ENCODE measurements at places on chromosomes 5 and 9.

- DNase-seq = peak; percentile 96
These were observed 30.4 kb downstream of the RNF145 start for GRCh38 chr5:159178978-159179377.

GRCh38 chr5:179154991-179155955 is 95.1 kb downstream of the ZNF354C start:
- no peak for DNase-seq

DNA sequence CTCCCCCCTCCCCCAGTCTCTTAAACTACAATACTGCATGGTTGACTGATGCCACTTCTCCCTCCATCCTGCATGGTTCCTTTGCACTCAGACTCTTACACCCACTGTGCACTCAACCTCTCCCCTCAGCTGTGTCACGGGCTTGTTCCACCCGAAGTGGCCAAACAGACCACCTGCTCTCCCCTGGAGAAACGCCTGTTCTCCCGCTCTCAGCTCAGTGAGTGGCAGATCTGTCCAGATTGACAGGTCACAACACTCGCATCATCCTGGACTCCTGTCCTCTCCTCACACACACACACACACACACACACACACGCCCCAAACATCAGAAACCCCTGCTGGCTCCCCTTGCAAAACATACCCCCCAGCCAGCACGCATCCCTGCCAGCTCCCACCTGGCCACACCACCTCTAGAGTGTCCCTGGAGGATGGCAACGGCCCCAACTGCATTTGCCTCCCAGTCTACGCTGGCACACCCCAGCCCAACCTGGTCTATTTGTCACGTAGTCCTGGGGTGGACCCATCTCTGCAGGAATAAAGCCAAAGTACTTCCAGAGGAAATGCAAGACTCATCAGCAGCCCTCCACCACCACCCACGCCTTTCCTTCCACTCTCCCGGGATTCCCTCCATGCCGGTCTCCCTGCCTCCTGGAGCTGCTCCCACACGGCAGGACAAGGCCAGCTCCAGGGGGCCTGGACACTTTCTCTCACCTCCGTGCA is 2.9 kb downstream of the OR2V1 start:
- no peak for DNase-seq

- DNase-seq = no peak
These were observed 4.2 kb downstream of the SLC44A1 start for GRCh38 chr9:105248691-105249090.

DNA sequence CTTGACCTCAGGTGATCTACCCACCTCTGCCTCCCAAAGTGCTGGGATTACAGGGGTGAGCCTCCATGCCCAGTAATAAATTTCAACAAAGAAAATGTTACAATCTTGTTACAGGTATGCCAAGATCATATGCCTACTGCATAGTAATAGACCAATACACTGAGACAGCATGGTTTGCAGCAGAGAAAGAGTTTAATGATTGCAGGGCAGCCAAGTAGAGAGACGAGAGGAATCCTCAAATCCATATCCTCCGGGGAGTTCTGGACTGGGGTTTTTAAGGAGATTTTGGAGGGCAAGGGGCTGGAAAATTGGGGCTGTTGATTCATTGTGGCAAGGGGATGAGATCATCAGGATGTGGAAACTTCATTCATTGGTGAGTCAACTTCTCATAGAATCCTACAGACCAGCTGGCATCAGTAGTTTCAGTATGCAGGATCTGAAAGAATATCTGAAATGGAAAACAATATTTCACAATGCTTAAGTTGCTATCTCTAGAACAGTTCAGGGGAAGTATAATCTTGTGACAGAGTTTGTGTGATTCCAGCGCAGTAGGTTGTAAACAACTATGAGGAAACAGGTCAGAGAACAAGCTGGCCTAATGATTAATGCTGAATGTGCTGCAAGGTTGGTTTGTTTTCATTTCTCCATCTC is 14.8 kb upstream of the TUT7 start:
- DNase-seq = no peak

DNA sequence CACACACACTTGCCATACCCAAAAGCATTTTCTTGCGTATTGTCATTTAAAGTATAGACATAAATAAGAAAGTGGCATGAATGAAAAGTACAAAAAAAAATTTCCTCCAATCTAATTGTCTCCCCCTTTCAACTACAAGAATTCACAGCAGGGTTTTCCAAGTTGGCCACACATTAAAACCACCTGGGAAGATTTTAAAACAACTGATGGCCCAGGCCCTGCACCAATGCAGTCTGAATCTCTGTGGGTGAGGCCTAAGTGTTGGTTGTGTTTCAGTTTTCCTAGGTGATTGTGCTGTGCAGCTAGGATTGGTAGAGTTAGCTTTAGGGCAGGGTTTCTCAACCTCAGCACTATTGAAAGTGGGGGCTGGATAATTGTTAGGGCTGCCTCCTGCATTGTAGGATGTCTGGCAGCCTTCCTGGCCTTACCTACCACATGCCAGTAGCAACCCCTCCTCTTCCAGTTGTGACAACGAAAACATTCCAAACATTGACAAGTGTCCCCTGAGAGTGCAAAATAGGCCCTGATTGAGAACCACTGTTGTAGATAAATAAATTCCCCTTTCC is 337.1 kb downstream of the KIAA0825 start:
- no peak for DNase-seq

- DNase-seq = no peak
These were observed 58.4 kb downstream of the ZNF510 start for GRCh38 chr9:96719521-96719920.

DNA sequence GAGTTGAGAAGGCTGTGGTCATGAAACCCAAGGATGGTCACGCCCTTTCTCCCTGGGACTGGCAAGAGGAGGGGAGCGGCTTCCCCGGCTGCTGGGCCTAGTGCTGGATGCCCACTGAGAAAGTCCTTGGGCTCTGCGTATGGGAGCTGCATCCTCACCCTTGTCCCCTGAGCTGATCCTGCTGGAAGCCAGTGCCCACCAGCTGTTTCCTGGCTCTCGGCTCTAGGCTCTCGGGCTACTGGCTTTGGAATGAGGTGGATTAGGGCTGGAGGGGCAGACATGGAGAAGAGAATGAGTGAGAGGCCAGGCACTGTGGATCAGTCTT is 149.3 kb upstream of the PPP1R26 start:
- DNase-seq = no peak

DNA sequence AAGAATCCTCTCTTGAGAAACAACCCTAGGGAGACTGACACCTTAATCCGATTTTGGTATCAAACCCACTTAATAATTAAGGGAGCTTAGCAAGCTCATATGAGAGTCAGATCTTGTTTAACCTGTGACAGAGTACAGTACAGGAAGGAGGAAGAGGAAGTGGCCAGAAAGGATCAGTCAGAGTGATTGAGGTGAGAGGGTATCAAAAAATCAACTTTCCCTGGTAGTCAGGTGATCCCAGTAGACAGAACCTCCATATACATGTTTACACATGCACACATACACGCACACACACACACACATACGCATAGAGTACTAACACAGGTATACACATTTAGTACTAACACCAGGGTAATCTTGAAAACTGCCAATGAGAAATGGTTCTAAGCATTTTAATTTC is 56.8 kb downstream of the GLIS3 start:
- DNase-seq = no peak

GRCh38 chr9:105413525-105413924 is 34.3 kb upstream of the FSD1L start:
- DNase-seq = no peak

GRCh38 chr9:83327750-83328622 is 210.2 kb downstream of the FRMD3 start:
- DNase-seq = no peak

- DNase-seq = no peak
These were observed 94.7 kb downstream of the DIRAS2 start for GRCh38 chr9:90547896-90548295.

GRCh38 chr5:5586721-5587120 is 164.2 kb downstream of the ICE1 start:
- DNase-seq = no peak

DNA sequence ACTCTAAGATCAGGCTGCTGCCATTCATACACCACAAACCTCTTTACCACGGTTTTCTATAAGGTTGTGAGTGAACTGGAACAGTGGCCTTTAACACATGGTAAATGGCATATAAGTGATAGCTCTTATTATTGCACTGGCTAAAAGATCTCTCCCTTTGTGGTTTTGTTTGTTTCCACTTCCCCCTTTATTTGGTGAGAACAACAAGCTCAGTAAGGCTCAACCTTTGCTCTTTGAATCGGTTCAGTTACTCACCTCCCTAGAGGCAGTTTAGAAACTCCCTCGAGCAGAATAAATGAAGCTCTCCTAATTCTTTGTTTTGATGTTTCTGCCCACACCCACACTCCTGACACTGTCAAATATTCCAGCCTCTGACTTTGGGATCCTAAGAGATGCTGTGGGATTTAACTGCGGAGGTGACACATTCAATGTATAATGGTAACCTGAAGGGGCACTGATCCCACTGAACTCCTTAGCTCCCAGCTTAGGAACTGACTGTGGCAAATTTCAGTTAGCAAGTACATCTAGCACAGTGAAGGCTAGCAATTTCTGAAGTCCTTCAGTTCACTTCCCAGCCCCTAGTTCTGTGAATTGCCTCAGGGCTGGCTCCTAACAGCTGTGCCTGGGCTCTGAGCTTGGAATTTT is 22.5 kb upstream of the RAD23B start:
- DNase-seq = no peak

DNA sequence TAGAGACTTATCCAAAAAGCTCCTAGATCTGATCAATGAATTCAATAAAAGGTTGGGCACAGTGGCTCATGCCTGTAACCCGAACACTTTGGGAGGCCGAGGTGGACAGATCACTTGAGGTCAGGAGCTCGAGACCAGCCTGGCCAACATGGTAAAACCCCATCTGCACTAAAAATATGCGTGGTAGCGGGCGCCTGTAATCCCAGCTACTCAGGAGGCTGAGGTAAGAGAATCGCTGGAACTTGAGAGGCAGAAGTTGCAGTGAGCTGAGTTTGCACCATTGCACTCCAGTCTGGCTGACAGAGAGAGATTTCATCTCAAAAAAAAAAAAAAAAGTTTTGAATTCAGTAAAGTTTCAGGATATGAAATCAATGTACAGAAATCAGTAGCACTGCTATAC is 20.0 kb downstream of the DCTN4 start:
- no peak for DNase-seq

GRCh38 chr5:176436656-176437055 is 11.5 kb upstream of the FAF2 start:
- no peak for DNase-seq

Measured in AG04449 (cell line).